ENCODE measurements at places on chromosomes 1 and 21. TPM values are rescaled to one million over a fixed set of nuclear protein-coding genes. Genes with fewer than 3 reads are reported as not detected.

DNA sequence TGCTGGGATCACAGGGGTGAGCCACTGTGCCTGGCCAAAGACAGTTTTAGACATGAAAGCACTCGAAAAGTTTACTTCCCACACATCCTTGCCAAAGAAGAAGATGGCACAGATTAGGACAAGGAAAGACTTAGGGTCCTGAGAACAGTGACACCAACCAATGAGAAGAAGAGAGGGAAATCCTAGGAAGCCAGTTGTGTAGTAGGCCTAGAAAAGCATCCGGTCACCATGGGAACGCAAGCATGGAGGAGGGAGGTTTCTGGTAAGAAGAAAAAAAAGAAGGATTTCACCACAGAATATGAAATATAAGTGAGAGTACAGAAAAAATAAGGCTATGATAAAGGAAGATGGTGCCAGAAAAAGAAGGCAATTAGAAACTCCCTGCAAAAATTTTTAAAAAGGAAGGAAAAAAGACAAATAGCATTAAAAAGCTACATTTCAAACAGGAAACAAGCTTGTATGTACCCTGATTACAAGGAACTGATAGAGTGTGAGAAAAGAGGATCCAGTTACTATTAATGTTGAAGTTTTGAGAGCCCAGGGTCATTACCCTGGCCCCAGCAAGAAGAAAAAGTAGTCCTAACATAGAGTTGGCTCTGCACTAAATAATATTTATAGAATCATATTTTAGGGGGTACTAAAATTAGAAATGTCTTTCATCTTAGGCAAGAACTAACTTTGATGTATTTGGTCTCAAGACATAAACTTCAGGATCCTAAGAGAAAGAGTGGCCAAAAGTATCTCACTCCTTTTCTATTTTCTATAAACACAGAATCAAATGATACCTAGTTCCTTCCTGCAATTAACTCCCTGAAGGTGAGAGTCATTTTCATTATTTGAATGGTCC is 16.1 kb downstream of the DIPK1A start:
- DNase-seq: no peak

DNA sequence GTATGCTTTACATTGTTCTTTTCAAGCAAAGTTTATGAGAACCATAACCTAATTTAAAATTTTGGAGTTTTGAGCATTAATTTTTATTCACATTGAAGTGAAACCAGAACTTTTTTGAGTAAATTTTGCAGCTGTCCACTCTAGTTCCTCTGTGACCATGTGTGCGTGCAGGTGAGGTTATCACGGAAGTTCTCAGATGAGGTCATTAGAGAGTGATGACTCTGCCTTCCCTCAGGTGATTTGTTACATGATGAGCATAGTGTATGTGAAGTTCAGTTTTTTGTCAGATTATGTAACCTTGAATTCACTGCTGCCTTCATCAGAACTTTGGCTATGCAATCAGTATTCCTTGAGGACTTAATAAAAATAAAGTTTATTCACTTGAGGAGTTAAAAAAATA is 828.2 kb downstream of the ADGRL2 start:
- DNase-seq: no peak

DNA sequence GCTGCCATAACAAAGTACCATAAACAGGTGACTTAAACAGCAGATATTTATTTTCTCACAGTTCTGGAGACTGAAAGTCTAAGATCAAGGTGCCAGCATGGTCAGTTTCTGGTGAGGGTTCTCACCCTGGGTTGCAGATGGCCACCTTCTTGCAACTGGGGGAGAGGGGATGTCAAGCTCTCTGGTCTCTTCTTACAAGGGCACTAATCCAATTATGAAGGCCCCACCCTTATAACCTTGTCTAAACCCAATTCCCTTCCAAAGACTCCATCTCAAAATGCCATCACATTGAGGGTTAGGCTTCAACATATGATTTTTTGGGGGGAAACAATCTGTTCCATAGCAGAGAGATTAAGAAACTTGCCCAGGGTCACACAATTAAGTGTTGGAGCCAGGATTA is 24.8 kb upstream of the ANGPTL3 start:
- DNase-seq: no peak

- peak; percentile 85 for DNase-seq
Observed at GRCh38 chr1:40059338-40059959, 18.9 kb downstream of the CAP1 start.

Gene CRYBG2
- total RNA-seq: 11.7 TPM

Gene DNAJC28
- 1.8 TPM for total RNA-seq

Gene CD1B
- not detected for total RNA-seq
